ENCODE measurements at places on chromosomes 5 and 9.

- no peak for DNase-seq
These were observed 104.4 kb downstream of the FRMD3 start for GRCh38 chr9:83433846-83434245.

GRCh38 chr9:121156263-121156731 is 45.4 kb downstream of the RAB14 start:
- DNase-seq: no peak

DNA sequence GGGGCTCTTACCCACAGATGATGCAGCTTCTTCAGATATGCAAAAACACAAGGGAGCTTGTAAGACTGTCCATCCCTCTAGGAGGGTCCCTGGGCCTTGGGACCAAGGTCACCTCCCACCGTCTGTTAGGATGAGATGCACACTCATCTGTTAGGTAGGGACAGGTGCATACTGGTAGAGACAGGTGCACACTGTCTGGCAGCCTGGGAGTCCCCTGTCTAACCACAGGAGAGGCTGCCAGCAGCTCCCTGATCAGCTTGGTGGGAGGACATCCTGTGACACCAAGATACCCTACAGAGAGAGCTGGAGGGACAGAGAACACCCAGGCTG is 13.2 kb downstream of the TSPAN17 start:
- no peak for DNase-seq

DNA sequence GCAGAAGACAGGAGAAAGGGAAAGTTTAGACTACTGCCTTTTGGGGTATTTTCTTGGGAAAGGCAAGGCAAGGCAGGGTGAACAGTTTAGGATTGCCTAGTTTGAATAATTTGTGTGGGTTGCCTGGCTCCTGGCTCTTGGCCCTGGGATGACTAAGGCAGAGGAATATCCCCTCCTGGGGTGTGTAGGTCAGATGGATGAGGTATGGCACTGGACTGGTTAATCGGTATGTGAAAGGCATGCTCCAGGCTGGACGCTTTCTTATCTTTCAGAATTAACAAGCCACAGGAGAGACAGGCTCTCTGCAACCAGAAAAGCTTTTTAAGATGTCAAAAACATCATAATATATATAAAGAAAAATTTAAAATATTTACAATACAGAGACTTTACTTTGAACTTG is 58.6 kb downstream of the STARD4 start:
- DNase-seq: no peak

DNA sequence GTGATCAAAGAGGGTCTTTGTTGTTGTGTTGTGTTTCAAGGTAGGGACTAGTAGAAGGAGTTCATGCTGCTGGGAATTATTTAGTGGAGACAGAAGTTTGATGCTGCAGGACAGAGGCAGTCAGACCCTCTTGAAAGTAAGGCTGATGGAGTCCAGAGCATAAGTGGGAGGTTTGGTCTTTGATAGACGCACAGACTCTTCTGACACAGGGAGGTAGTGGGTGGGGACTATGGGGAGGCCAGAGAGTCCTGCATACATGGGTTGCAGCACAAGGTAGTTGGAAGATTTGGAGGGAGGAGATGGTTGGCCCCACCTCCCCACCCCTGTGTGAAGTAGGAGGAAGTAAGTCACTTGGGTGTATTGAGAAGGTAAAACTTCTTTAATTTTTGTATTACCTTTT is 2.4 kb upstream of the CCDC112 start:
- DNase-seq: no peak

DNA sequence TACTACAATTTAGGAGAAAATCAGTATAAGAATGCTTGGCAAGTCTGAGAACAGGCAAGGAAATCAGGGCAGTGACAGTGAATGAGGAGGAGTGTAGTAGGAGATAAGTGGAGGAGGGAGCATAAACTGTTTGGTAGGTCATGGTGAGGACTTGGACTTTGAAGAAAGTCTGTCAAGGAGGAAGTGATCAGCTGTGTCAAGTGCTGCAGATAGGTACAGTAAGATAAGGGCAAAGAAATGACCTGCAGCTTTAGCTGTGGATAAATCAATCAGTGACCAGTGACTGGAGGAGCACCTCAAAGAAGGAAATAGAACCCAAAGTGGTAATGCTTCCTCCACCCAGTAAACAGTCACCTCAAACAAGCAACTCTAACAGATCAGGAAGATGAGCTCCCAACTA is 106.3 kb downstream of the RAPGEF6 start:
- DNase-seq: no peak

GRCh38 chr5:14138608-14139540 is 4.3 kb upstream of the TRIO start:
- DNase-seq: no peak

DNA sequence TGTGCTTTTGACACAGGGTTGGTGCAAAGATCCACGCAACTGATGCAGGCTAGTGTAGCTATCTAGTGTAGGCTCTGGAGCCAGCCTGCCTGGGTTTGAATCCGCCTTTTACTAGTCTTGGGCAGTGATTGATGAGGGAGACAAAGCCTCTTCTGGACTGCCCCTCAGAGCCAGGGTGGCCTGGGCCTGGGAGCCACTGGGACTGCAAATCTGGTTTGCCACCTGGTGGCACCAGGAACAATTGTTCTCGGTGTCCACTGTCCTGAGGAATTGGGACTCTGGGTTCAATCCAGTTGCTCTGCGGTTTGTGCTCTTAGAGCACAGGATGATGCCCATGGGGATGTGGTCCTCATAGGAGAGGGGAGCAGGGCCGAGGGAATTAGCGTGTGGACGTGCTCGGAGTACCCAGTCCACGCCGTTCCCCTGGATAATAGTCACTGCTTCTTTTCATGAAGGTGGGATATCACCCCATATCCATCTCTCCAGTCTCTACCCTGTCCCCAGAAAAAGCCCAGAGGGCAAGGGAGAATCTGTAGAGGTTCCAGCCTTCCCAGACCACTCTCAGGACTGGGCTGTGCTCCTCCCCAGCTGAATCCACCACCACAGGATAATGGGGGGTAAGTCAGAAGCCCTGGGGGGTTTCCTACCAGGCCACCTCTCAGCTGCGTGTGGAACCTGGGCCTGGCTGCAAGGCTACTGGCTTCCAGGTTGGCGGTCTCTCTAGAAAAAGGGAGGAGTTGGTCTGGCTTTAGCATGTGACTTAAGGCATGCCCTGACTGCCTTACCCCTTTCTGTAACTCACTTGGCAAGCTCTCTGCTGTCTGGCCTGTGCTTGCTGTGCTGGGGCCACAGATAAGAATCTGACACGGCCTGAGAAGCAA is 1.9 kb downstream of the B4GALT7 start:
- no peak for DNase-seq

DNA sequence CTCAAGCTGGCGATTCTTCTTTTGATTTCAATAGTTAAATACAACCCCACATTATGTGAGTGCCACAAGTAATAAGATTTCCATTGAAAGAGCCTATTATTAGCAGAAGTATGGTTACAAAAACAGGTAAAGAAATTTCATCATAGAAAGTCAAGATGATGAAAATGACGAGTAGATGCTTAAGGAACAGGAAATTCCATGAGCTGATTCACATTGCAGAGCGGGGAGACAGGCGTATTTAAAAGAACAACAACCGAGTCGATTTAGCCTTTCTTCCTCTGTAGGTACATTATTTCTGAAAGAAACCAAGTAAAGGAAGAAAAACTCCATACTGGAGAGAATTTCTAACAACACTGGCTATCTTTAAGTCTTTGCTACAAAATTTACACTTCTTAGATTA is 310.4 kb downstream of the SLF1 start:
- DNase-seq: no peak

DNA sequence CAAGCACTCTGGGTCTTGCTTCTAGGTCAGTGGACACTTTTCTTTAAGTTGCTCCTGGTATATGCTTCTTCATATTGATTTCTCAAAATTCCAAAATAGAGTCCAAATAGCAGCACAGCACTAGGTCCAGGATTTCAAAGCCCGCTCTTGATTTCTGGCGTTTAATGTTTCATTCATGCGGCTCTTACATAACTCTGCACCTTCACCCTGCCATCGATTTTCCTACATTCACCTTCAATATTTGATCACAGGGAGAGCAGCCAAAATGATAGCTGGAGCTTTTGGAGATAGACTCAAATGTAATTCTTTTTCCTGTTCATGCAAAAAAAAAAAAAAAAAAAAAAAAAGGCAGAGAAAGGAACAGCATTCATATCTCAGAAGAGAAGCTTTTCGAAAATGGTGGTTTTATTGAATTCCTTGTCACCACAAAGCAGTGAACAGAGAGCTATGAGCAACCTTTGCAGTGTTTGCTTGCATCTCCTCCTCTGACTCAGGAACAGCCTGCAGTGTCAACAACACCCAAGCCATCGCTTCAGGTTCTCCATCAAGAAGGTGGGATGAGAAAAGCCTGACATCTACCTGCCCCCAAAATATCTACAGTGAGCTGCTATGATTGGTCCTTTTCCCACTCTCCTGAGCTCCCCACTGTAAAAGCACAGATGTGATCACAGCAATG is 97.8 kb downstream of the MED10 start:
- no peak for DNase-seq

- no peak for DNase-seq
These were observed 43.2 kb downstream of the ZNF462 start for GRCh38 chr9:106906129-106906528.

- DNase-seq: no peak
These were observed 115.2 kb downstream of the PRDM6 start for GRCh38 chr5:123204251-123204650.

DNA sequence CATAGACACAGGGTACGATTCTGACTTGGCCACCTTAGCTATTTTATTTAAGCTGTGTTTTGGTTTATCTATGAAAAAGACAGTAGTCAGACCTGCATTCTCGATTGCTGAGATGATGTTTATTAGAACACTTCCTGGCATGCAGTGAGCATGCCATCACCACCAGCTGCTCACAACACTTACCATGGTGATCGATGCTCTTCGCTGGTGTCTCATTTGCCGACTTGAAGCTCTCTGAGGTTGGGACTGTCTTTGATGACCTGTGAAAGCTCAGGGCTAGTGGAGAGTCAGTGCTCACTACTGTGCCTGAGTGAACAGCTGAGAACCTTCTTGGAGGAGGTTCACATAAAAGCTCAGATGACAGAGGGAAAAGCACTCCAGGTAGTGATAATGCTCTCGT is 4.4 kb upstream of the C9orf153 start:
- no peak for DNase-seq

GRCh38 chr9:134378901-134379338 is 52.7 kb downstream of the RXRA start:
- DNase-seq: no peak

DNA sequence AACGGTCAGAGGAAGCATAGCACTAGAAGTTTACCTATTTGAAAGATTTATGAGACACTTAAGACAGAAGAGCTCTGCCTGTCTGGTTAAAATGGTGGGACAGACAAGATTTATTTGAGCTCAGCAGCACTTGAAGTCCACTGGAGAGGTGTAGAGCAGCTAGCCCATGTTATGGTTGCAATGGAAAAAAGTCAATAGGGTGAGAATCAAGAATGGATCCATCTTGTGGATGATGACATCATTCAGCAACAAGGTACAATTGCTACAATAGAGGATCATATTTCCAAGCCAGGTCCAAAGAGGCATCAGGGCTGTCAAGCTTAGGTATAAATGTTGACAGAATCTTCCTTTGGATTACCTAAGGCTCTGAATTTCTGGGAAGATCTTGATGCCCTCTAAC is 21.1 kb upstream of the ZNF131 start:
- peak; percentile 65 for DNase-seq

DNA sequence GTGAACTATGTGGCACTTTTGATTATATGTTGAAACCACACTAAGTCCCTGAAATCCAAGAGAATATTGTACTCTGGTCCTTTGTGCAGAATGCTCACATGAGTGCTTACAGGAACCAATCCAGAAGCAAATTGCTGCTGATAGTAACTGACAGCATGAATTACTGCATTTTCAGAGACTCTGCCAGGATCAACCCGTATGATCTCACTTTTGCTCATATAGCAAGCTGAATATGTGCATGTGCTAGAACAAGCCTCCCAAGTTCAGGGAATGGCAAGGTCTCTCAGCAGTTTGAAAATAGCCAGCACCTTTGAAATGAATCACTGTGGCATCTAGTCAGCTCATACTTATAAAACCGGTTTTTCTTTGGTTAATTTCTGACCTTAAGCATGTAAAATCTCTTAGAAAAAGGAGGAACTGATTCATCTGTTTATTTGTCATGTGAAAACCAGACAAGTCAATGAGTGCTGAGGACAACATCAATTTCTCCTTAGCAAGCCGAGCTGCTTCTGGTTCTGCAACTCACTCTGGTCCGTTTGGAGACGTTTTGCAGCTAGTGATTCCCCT is 215.7 kb upstream of the ELL2 start:
- no peak for DNase-seq

DNA sequence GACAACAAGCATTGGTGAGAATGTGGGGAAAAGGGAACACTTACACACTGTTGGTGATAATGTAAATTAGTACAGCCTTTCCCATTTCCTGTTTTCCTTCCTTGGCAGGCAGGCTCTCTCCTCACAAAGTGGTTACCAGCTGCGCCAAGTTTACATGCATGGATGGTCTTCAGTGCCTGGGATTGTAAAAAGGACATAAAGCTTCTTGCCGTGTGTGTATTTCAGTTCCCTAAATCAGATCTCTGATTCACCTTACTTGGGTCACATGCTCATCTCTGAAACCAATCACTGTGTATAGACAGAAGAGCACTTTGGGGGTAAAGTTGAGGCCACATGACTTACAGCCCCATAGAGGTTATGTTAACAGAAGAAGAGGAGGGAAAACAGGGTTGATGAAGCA is 92.8 kb downstream of the CAVIN4 start:
- no peak for DNase-seq

DNA sequence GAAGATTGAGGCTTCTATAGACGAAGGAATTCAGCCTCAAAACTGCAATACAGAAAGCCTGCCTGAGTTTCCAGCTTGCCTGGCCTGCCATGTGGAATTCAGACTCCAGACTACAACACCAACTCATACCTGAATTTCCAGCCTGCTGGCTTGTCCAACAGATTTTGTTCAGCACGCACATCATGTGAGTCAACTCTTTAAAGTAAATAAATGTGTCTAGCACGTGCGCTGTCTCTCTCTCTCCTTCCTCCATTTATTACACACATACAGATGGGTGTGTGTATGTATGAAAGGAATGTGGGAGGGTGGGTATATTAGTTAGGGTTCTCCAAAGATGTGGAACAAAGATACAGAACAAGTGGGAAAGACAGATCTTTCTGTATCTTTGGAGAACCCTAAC is 82.4 kb upstream of the TAS2R1 start:
- DNase-seq: no peak

GRCh38 chr9:101711330-101711941 is 27.0 kb downstream of the GRIN3A start:
- no peak for DNase-seq

- no peak for DNase-seq
These were observed 482 bp downstream of the NFIB start for GRCh38 chr9:14313378-14313940.

DNA sequence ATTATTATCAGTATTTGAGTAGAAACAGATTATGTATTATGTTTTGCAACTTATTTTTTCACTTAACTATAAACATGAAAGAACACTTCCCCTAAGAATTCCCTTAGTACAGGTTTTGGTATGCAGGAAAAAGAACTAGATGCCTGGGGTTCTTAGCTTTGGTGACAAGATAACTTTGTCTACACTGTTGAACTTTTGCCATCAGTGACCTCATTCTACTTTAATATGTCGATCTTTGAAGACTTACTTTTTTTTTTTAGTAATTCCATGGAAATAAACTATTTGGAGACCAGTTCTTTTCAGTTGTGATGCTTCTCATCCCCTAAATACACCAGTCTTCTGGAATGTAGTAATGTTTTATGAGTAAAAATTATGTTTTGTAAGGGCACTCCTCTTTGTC is 34.3 kb downstream of the ZNF462 start:
- no peak for DNase-seq

- no peak for DNase-seq
These were observed 88.4 kb upstream of the SH3PXD2B start for GRCh38 chr5:172542651-172543131.

Data from NCI-H1930 (cell line).